ENCODE measurements at places on chromosomes 5 and 9. TPM values are rescaled to one million over a fixed set of nuclear protein-coding genes. Genes with fewer than 3 reads are reported as not detected.

Gene TAF11L12
- not detected for total RNA-seq

Gene LHX3
- not detected for total RNA-seq

Gene LCP2
- total RNA-seq: 2.7 TPM

Gene SEMA5A
- total RNA-seq: 20.4 TPM

Gene SCGB3A2
- total RNA-seq: not detected

Gene PCDHGA11
- total RNA-seq: 0.66 TPM

Gene SUSD1
- 1.8 TPM for total RNA-seq

Gene LAMC3
- total RNA-seq: 0.49 TPM

Gene SLC36A2
- 0.14 TPM for total RNA-seq

Gene ABLIM3
- 14.2 TPM for total RNA-seq

Gene SLC26A2
- total RNA-seq: 7.1 TPM

Gene SH3TC2
- total RNA-seq: 0.95 TPM

Gene ZER1
- 12.4 TPM for total RNA-seq

Gene GPX8
- 129 TPM for total RNA-seq

Gene MARCOL
- not detected for total RNA-seq

Gene CDH6
- 70.2 TPM for total RNA-seq

Gene SHC3
- total RNA-seq: 0.02 TPM

Gene TGFBI
- total RNA-seq: 2,468 TPM

Gene WDR38
- total RNA-seq: not detected

Gene PIP5K1B
- not detected for total RNA-seq
